ENCODE measurements at places on chromosomes 13 and 19.

DNA sequence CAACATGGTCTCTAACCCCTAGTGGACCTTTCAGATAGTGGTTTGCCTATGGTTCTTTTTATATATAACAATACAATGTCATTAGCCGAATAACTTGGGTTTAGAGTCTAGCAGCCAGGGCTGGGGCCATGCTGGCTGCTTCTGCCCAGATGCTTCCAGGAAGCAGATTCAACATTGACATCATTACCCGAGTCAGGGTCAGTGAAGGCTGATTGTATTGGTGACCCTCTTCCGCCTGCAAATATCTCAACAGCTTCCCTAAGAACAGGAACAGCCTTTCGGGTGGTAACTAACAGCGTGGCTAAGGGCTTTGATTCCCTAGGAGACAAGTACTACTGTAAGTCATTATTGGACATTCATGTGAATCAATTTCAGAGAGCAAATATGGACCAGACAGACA is 476.4 kb downstream of the UQCRFS1 start:
- DNase-seq = no peak

DNA sequence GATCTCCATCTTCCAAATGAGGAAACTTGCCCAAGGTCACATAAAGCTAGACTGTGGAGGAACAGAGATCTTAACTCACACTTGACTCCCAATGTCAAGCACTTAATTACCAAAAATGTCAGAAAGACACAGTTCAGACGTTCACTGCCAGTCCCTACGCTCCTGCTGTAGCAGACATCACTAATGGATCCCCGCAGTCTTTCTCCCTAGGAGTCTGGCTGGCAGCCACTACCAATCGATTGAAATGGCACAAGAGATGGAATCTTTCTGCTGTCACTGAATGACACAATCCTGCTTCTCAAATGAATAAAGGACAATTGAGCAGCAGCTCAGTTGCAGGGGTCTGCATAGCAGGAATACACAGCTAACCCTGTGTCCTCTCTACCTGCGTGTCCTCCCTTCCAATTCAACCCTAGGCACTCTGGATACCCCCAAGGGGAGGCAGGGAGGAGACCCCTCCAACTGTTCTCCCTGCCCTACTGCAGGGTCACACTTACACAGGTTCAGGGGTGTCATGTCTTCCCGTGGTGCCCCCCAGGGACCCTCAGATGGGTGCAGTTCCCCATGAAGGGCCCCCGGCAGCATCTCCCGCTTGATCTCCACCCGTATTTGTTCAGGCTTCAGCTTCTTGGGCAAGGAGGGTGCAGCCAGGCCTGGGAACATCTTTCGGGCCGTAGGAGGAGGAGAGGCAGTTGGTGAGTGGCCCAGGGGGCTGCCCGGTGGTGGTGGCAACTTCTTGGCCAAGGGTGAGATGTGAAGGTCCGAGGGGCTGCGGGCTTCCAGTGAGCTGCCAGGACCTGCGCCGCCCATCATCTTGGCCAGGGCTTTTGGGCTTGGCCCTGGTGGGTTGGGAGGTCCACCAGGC is 7.9 kb upstream of the AKAP8L start:
- DNase-seq = no peak

- DNase-seq = no peak
Measured at GRCh38 chr13:99406799-99407201, 94.5 kb upstream of the TM9SF2 start.

DNA sequence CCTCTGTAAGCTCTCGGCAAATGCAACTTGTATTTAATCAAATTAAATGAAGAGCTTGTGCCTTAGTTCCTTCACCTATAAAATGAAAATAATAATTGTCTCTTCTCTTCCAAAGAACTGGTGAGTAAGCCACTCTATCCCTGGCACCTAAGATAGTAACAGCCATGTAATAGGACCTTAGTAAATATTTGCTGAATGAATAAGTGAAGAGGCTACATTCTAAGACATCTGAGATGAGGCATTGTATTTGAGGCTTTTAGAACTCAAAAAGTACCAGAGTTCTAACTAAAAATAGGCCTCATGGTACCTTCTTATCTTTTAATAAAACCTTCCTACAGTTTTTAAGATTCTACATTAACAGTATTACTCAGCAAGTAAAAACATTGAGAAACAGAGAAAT is 17.3 kb upstream of the DCLK1 start:
- no peak for DNase-seq

GRCh38 chr13:99548448-99548847 is 47.2 kb downstream of the TM9SF2 start:
- DNase-seq = no peak

- DNase-seq = no peak
Measured at GRCh38 chr13:32676242-32676641, 90.0 kb downstream of the PDS5B start.

DNA sequence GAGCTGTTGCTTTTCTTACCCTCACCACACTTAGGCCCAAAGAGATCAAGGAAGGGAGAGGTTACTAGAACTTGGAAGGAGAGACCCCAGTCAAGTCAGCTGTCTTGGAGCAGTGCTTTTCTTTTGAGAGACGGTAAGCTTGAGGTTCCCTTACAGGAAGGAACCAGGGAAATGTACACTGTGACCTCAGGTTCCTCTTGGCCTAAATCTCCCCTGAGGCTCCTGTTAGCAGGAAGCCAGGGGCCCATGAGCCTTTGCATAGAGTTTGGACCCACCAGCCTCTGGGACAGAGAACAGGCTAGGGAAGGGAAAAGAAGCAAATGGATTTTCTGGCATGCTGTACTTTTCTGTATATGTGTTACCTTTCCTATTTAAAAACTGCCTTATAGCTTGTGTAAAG is 5.9 kb upstream of the GPR18 start:
- DNase-seq = no peak

- no peak for DNase-seq
Measured at GRCh38 chr13:98975822-98976261, 2.0 kb downstream of the DOCK9 start.

- no peak for DNase-seq
Measured at GRCh38 chr19:937259-937694, 11.4 kb downstream of the ARID3A start.

DNA sequence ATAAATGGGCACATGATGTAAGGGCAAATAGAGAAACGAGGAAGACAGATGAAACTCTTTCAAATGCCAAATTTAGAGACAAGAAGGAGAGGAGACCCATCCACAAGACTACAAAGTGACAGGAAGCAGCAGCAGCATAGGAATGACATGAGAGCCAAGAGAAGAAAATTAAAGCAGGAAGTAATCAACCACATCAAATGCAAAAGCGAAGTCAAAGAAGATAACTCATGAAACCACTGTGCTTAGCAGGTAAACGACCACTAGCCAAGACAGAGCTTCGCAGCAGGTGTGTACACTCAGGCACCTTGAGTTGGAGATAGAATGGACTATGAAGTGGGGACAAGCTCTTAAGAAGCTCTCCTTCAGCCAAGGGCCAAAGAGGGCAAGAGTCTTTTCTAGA is 64.1 kb downstream of the KLF12 start:
- no peak for DNase-seq
